Stimulated activated CD4-positive, alpha-beta T cell treated with anti-CD3 and anti-CD28 coated beads, Interleukin-1b, Interleukin-23, amount 100 ng/mL, for 1 hour (primary cell): ENCODE measurements at places on chromosomes 12 and 14.

GRCh38 chr12:114666746-114667668, 17.0 kb downstream of the TBX3 start:
- DNase-seq = no peak

DNA sequence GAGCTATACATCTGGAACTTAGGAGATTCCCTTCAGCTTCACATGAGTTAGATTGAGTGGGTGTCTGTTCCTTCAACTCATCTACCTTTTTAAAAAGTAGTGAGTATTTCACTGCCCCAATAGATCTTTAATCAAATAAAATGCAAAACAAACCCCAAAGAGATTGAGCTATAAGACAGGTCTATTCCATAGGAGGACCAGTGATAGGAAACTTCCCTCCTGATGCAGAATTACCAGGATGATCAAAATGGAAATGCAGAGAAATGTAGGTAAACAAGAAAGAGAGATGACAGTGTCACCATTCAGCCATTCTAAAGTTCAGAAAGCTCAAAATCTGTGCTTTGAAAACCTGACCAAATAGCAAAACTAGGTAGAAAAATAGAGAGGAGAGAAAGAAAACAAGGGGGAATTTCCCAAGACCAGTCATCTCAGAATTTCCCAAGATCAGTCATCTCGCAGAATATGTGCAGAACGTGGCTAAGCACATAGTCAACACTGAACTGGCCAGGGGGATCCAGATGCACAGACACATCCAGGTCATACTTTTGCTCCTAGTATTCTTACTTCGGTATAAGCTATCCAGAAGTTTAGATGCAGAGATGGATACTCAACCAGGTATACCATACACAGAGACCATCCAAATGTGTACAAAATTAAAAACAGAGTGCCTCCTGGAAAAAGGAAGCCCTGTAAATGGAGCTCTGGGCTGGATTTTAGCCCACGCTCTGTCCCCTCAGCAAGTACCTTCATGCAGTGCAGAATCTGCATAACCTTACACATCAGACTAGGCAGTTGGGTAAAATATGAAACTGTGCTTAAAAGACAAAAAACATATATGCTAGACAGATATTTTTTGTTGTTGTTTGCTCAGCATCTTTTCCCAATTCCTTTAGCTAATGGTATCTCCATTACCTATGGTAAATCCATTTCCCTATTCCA, 27.4 kb downstream of the SLC41A2 start:
- no peak for DNase-seq

GRCh38 chr12:6767353-6768319, 1.5 kb downstream of the PTMS start:
- no peak for DNase-seq

DNA sequence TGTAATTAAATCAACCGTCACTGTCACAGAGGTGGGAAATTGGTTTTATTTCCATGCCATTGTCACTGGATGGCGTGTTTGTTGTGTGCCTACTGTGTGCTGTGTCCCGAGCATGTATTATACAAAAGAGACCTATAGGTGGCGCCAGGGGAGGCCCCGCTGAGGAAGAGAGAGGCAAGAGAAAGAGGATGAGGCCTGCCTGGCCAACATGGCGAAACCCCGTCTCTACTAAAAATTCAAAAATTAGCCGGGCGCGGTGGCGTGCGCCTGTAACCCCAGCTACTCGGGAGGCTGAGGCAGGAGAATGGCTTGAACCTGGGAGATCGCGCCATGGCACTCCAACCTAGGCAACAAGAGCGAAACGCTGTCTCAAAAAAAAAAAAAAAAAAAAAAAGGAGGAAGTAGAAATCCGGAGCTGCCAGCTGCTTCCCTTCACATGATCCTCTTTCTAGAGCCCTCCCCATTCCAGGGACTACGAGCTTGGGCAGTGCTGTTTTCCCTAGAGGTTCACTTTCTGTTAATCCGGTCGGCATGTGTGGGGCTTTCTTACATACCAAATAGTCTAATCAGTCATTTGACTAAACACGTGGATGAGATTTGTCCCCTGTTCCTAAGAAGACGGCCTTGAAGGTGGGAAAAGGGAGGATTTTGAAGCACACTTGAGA, 6.4 kb upstream of the CCDC175 start:
- DNase-seq = no peak

- DNase-seq = no peak
These were observed 14.4 kb downstream of the ART4 start for GRCh38 chr12:14828892-14829291.

DNA sequence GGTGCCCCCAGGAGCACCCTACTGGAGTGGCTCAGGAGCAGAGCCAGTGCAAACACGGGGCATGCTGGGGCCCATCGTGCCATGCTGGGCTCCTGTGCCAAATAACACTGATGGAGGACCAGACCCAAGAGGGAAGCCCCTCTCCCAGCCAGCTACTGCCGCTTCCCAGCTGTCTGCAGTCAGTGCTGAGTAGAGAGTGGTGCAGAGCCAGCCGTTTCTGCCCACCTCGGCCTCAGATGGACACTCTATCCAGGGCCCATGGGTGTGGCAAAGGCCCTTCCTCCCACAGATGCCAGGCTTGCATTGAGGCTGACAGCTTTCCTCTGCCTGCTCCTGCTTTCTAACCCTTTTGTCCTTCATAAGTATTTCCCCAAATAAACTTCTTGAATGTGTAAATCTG, 13.2 kb downstream of the CLBA1 start:
- no peak for DNase-seq

DNA sequence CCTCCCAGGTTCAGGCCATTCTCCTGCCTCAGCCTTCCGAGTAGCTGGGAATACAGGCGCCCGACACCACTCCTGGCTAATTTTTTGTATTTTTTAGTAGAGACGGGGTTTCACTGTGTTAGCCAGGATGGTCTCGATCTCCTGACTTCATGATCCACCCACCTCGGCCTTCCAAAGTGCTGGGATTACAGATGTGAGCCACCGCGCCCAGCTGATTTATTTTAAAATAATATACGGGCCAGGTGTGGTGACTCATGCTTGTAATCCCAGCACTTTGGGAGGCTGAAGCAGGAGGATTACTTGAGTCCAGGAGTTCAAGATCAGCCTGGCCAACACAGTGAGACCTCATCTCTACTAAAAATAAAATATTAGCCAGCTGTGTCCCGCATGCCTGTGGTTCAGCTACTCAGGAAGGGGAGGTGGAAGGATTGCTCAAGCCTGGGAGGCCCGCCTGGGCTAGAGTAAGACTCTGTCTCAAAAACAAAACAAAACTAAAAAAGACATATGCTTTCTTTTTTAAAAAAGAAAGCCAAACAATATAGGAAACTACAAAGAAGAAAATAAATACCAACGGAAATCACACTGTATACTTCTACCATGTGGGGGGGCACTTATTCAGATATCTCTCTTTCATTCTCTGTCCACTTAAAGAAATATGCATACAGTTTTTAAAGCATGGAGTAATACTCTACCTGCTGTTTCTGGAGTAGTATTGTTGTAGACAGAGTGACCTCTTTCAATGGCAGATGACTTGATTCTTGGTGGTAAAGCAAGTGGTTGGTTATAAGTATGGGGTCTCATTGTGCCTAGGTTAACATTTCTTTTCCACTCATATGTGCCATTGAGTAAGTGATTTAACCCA, 930 bp upstream of the MIA2 start:
- DNase-seq = no peak

- DNase-seq = no peak
These were observed 374.2 kb downstream of the NAV3 start for GRCh38 chr12:78204926-78205325.

GRCh38 chr12:14364583-14365271, 755 bp upstream of the ATF7IP start:
- no peak for DNase-seq

- no peak for DNase-seq
These were observed 13.1 kb downstream of the GPR68 start for GRCh38 chr14:91231446-91231845.

DNA sequence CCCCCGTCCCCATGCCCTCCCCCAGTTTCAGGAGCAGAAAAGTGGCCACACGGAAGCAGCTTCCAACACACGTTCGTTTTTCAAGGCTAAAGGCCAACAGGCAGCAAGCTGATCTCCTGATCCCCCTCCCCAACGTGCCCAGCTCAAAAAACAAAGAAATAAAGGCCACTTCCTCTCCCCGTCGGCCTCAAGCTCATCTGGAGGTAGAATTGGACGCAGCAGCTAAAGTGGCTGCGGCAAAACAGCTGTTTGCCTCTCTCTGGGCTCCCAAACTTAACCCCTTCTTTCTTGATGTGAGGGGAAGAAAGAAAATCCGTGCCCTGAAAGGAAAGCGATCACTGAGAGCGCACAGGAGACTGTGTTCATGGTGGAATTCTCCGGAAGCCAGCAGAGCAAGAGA, 66.3 kb downstream of the SCARB1 start:
- DNase-seq = no peak

- no peak for DNase-seq
These were observed 17.1 kb upstream of the MED13L start for GRCh38 chr12:116294454-116295165.

DNA sequence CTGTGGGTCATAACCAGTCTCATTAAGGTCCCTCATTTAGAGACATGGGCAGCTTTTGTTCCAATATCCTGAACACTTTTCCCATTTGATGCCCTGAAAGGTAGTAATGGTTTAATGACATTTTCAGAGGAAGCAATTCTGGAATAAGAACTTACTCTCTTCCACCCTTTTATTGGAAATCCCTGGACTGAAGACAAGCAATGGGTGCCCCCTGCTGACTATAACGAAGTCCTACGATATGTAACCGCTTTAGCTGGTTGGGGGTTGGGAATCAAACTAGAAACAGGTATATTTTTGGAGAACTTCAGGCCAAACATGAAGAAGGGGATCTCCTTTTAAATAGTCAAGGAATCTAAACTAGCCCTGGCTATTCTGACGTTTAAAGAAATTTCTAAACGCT, 20.5 kb downstream of the SARNP start:
- DNase-seq = no peak

DNA sequence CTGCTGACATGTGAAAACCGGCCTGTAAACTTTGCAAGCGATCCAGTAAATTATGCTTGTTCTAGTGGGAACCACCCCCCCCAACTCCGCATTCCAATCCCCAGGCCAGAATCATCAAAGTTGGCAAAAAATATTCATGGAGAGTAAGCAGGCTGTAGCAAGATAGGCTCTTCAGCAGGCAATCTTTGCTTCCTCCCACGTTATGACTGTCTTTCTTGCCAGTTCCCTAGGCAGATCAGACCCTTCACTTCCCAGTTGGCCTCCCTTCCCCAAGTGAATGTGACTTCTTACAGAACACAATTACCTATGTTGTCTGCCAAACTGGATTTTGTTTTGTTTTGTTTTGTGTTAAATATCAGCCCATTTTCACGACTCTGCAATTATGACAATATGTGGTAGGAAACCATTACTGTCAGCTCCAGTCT, 1.2 kb upstream of the PTGER2 start:
- DNase-seq = no peak

DNA sequence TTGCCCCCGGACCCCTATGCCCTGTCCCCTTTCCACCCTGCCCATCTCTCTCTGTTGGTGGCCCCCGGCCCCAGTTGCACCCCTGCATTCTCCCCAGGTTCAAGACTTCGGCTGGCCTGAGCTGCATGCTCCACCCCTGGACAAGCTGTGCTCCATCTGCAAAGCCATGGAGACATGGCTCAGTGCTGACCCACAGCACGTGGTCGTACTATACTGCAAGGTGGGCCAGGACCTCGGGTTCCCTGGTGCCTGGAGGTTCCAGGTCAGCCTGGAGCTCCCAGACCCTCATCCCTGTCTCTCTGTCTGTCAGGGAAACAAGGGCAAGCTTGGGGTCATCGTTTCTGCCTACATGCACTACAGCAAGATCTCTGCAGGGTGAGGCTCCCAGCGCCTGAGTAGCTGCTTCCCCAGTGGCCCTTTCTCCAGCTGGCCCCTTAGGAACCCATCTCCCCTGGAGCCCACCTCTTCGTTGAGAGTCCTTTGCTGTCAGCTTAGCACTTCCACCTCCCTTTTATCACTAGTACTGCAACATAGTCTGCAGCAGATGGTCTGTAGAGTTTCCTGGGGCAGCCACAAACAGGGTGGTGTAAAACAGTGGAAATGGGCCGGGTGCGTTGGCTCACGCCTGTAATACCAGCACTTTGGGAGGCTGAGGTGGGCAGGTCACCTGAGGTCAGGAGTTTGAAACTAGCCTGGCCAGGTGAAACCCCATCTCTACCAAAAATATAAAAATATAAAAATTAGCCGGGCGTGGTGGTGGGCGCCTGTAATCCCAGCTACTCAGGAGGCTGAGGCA, 5.8 kb downstream of the TNS2 start:
- DNase-seq = no peak

- DNase-seq = no peak
These were observed 1297.7 kb downstream of the AACS start for GRCh38 chr12:126362964-126363363.

DNA sequence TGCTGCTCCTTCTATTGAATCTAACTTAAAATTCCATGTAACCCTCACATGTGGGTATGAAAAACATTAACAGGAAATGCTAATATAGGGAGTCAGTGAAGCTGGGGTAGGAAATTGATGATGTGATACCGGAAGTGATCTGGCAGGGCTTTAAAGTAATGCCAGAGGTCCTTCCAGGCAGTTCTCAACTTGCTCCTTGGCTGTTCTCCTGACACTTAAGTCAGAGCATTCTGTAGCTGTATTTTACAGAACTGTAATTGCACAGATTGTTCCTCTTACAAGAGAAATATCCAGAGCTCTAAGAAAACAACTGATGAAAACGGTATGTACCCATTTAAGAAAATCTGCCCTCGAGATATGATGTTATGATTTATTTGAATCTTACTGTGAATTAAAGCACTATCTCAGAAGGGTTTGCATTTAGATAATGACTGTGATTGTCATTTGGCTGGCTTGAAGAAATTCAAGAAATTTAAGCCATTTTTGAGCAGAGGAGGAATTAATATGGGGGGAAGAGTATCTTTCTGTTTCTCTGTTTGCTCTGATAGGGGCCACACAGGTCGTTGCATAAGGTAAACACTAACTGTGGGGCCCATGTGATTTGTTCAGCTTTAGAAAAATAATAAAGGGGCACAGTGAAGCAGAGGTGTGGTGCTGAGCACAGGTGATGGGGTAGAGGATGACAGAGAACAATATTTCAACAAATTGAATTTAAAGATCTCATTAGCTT, 88.4 kb downstream of the BBS10 start:
- DNase-seq = no peak

- DNase-seq = no peak
These were observed 117.5 kb downstream of the DAAM1 start for GRCh38 chr14:59305836-59306555.

- DNase-seq = no peak
These were observed 23.2 kb upstream of the WNK1 start for GRCh38 chr12:729221-729620.

DNA sequence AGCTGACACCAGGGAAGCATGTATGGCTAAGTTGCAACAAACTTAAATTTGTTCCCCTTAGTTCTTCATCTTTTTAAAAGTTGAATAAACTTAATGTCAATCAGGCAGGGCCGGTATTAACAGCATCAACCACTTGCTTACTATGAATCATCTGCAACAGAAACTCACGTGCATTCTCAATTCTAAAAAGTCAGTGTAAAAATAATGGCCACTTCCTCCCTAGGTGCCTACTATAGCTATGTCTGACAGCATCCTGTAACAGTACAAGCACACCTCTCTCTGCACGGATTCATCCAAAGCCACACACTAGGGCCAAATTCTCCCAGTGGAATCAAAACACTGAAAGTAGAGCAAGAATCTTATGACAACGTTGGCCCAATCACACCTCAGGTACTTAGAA, 48.6 kb downstream of the PPP1R36 start:
- DNase-seq = no peak
